ENCODE measurements at places on chromosomes 2 and 18. TPM values are rescaled to one million over a fixed set of nuclear protein-coding genes. Genes with fewer than 3 reads are reported as not detected.

DNA sequence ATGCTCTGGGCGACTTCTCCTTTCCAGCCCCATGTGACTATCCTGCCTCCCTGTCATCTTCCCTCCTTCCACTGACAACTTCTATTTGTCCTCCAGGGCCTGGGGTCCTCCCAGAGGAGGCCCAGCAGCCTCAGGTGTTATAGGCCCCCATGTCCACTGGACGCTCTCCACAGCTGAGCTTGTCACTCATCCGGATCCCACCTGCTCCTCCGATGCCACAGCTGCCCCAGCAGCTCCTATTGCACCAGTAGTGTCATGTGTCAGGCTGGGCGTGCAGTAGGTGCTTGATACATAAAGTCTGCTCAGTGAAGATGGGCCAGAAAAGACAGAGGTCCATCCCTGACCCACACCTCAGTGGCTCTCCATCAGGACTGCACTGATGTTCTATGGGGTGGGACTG is 305.7 kb upstream of the MYT1L start:
- no peak for DNase-seq

DNA sequence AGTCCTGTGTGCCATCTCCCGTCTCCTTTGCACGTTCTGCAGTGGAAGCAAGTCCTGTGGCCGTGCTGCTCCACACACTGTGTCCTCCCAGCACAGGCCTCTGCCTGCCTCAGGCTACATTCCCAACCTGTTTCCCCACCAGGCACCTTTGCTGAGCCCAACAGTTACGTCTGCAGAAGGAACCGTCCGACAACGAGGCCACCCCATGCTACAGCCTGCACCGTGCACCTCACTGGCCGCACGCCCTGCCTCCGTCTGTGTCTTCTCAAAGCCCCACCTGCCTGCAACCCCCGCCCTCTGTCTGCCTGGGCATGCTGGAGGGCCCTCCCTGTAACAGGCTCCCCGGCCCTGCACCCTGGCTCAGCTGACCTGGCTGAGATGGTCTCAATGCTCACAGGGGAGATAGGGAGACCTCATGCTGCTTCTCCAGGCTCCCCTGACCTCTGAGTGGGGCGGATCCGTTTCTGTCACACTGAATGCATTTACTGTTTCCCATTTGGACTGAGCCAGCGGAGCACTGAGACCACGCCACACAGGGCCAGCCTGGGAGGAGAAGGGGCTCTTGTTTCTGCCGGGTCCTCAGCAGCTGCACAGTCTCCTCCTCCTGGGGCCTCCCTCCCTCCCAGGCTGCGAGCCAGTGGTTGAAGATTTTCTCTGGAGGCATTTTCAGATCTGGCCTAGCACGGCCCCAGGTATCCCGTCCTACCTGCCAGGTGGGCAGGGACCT is 109.1 kb upstream of the OTOS start:
- no peak for DNase-seq

DNA sequence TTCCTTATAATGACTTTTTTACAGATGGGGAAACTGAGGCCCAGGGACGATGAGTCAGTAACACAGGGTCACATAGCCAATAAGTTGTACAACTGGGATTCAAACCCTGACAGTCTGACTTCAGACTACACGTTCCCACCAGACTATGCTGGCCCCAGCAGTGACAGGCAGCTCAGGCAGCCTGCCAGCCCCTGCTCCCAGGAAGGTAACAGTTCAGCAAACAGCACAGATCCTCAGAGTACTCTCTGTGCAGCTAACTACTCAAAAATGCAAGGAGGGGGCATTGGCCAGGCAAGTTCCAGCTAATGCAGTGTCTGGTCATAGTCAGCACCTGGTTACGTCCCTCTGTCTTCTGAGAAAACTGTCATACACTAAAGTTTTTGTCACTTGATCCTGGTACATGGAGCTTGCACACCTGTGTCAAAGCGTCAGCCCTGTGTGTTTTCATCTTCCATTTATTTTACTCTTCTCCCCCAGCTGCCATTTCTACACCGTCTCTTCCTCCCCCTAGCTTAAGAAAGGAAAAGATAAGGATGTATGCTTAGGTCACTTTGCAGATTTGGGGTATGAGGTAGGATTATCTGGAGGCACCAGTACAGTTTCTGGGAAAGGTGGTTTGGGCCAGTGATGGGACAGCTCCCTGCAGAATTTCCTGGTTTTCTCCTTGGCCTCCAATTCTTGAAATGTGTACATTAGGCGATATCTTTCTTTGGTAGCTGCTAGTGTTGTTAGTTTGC is 4.5 kb downstream of the SMARCAL1 start:
- no peak for DNase-seq

DNA sequence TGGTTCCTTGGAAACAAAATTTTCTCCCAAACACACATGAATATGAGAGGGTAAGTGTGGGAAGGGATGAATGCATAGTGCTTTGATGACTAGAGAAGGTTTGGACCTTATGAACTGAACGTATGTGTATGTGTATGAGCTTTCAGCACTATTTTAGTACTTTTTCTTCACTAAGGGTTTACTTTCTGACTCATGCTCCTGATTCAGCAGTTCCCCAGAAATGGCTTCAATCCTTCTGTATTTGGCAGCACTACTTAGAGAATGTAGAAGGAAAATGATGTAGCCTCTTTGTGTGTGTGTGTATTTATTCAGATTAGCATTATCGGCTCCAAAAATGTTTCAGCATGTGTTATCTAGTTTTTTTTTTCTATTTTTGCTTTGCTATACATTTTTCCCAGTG is 22.2 kb downstream of the KCNJ3 start:
- no peak for DNase-seq

DNA sequence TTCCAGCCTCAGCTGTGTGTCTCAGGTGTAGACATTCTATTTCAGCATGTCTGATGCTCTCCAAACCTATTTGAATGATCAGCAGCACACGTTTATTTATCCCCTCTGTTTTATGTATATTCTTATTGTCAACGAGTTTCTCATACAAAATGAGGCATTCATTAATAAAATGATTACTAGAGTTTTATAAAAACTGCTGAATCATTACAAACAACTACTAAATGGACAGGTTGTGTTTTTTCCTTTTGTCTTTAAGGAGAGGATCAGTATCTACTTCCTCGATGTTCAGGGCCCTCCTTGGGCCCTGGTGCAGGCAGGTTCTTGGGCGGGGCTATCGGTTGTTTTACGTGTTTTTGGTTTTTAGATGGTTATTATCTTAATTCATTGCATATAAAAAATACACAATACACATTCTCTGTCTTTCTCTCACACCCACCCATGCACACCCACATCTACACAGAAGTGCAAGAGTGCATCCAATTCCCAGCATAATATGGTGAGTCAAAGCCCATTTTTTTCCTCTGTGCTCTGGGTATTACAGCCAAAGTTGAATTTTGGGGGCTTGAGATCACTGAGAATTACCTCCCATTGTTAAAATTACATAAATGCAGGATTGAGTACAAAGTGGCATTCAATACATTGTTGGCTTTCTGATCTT is 24.2 kb downstream of the LPIN1 start:
- no peak for DNase-seq

Gene TNFAIP6
- polyA plus RNA-seq, result 1.3 TPM

- no peak for DNase-seq
Observed at GRCh38 chr2:149383340-149383739, 53.0 kb downstream of the LYPD6 start.

GRCh38 chr18:49591775-49592174 is 29.9 kb downstream of the LIPG start:
- no peak for DNase-seq

DNA sequence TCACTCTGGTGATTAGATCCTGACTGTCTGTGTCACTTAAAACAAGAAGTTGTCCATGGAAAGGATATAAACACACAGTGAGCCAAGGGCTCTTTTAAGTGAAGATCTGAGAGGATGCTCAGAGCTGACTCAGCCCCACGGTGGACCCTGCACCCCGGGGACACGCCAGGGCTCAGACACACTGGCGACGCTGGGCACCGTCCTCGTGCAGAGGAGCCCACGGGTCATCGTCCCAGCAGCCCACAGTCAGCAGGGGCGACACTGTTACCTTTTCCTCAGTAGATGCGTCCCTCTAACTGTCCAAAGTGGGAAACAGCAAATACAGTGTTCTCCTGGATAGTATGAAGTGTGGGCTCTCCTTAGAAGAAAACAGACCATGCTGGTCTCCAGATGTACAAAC is 225.6 kb downstream of the HDAC4 start:
- DNase-seq, result no peak

DNA sequence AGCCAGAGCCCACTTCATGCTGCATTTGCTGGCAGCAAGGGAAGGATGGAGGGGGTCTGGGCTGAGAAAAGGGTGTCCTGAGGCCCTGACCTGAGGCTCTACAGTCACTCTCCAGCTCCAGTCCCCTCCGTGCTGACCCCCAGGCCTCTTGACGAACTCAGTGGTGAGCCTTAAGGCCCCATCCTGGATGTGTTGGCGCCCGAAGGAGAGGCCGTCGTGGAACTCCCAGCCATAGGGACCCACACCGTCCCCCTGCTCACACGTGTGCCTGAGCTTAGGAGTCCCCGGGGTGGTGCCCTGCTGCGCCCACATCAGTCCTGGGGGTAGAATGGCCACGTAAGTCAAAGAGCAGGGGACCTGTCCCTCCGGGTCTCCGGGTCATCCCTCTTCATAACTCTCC is 776 bp downstream of the MOGS start:
- no peak for DNase-seq

GRCh38 chr2:167361426-167361825 is 473.1 kb downstream of the XIRP2 start:
- DNase-seq, result no peak

DNA sequence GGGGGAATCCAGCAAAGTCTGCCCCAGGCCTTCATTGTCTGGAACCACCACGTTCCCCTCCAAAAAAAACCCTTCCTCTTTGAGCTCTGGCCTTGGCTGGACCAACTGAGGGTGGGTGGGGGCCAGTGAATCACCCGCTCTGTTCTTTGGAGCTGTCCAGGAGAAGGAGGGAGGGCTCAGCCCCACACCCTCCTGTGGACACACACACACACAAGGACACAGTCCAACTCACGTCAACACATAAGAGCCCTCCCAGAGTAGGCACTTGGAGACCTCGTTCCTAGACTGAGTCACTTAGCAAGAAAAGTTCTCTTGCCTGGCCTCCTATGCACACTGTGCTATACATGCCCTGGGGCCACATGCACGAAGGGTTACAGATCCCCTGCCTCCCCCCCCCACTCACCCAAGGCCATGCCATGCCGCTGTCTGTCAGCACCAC is 1.2 kb upstream of the TNS1 start:
- no peak for DNase-seq

GRCh38 chr2:46814160-46814961 is 101.2 kb downstream of the MCFD2 start:
- no peak for DNase-seq
